Smooth muscle cell of the pulmonary artery (primary cell): ENCODE measurements at places on chromosomes 7 and 10. TPM values are rescaled to one million over a fixed set of nuclear protein-coding genes. Genes with fewer than 3 reads are reported as not detected.

The CLDN4 gene
- 0.26 TPM in 2 replicates for total RNA-seq

The PHYHIPL gene
- not detected in 2 replicates for total RNA-seq

The PILRA gene
- total RNA-seq = 0.26 TPM in 1 of 2 replicates, not detected in the other

The STEAP1 gene
- 48.2 and 62.2 TPM in 2 replicates for total RNA-seq

The OR2A1 gene
- total RNA-seq = 0.07 and 0.33 TPM in 2 replicates
